ENCODE measurements at places on chromosomes 7 and 10. TPM values are rescaled to one million over a fixed set of nuclear protein-coding genes. Genes with fewer than 3 reads are reported as not detected.

The MCM7 gene
- 258 TPM for total RNA-seq

The FOXP2 gene
- 0.54 TPM for total RNA-seq

The TUBB8 gene
- total RNA-seq = 0.08 TPM

The GBX1 gene
- not detected for total RNA-seq

All from Panc1 (cell line).